ENCODE measurements at places on chromosomes 7 and 10.
A peak's percentile ranks its signal among the peaks of the same experiment; 100 is the strongest.

- DNase-seq, result peak; percentile 45
Measured at GRCh38 chr10:21518641-21519396, 6.7 kb downstream of the SKIDA1 start.

DNA sequence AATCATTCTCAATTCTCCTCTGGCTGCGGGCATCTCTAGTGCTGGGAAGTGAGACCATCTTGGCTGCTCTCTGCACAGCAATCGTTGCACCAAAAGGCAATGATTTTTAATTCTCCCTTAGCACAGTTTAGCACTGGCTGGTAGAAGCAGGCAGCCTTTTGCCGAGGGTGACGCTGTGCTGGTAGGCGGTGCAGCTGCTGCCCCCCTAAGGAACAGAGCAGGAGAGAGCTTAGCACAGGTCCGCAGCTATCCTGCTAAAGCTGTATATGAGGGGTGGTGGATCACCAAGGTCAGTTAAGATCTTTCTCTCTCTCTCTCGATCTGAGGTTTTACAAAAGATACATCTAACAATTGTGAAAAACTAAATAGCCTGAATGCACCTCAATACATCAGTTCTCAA, 390.1 kb downstream of the GATA3 start:
- no peak for DNase-seq

DNA sequence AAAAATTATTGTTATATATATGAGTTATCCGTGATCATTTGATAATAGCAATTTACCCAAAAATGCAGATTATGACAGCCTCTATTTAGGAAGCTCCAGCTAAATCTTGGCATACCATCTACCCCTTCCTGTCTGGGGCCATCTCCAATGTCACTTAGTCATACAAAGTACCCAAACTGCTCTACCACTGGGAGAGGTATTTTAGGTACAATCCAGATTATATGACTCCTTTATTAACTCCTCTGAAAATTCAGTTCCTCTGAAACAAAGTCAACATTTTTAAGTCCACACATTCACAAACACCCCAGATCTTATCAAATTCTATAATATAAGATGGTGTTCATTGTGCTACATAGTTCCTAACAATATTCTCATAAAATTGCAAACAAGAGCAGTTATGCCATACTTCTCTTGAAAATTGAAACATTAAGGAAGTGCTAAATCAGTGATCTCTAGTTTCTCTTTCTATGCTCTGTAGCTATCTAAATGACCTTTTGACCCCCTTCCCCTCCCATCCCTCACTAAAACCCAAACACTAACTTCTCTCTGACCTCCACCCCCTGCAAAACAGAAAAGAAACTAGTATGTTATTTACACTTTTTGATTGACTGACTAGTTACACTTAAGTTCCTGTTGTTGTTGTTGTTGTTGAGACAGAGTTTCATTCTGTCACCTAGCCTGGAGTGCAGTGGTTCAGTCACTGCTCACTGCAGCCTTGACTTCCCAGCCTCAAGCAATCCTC, 16.4 kb downstream of the HOXA1 start:
- no peak for DNase-seq

GRCh38 chr10:20598590-20598989, 298.5 kb downstream of the NEBL start:
- DNase-seq, result peak; percentile 72

- DNase-seq, result no peak
Measured at GRCh38 chr10:100223879-100224278, 5.5 kb downstream of the CHUK start.

- DNase-seq, result peak; percentile 66
Measured at GRCh38 chr10:44982114-44982460, 3.5 kb upstream of the DEPP1 start.

DNA sequence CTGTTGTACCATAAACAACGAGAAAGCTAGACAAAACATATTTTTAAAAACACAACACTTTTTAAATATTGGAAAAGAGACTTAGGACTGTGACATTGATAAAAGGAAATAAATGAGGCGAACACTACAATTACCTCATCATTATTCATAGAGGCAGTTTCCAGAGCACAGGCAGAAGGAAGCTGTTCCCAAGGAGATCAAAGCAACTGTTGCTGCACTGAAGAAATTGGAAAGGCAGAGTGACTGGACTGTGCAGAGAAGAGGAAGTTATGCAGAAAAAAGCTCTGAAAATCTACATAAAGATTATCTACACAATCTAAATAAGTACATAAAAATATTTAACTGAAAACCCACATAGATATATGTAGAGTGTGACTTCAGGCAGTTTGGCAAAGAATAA, 32.8 kb downstream of the MYO3A start:
- DNase-seq, result no peak

Measured in left cardiac atrium (tissue), 4 donors.